ENCODE measurements at places on chromosomes 12 and 14. TPM values are rescaled to one million over a fixed set of nuclear protein-coding genes. Genes with fewer than 3 reads are reported as not detected.

DNA sequence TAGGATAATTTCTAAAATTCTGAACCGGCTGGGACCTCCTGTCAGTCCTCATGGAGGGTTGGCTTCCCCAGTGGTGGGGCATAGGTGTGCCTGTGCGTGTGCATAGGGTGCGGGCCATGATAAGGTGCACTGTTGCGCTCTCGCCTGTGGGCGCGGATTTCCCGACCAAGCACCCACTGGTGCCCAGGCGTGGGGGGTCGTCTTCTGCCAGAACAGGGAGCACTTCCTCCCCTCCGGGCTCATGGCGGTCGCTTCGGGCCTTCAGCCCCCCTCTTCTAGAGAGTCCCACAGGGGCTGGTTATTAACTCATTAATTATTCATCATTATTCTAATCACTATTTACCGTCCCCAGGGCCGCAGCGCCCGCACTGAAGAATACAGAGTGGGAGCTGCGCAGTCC lies 2.8 kb downstream of the C1QL4 start:
- H3K27ac ChIP-seq: no peak overlapping the region
- H3K27me3 ChIP-seq: peaks cover 16% of the 10 kb centered on the region
- H3K4me3 ChIP-seq: no peak overlapping the region
- DNase-seq: no peak

The NOXRED1 gene
- total RNA-seq: 1.4 TPM

- peaks cover 9% of the 10 kb centered on the region for H3K4me1 ChIP-seq
- H3K4me3 ChIP-seq: no peak overlapping the region
- H3K27ac ChIP-seq: peak overlapping the region; percentile 100
- H3K27me3 ChIP-seq: no peaks in the 10 kb centered on the region
These were observed 11.5 kb upstream of the KDM2B start for GRCh38 chr12:121592320-121592719.

The SRRM4 gene
- total RNA-seq: not detected

The SDR9C7 gene
- not detected for total RNA-seq

The MYH6 gene
- not detected for total RNA-seq

DNA sequence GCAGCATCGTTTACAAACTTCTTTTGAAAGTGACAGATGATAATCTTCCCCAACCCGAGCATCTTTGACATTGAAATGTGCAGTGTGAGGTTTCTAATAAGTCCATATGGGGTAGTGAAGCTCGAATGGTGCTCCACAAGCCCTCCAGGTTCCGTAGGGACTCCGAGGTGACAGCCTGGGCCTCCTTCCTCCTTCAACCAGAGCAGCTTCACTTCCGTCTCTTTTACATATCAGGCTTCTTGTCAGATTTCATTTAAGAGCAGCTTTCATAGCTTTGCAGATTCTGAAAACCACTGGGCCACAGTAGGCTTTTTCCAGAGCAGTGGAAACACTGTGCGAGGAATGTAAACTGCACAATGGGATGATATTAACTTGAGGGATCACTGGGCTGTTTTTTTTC lies 103.6 kb upstream of the CPM start:
- no peak for DNase-seq
- no peak overlapping the region for H3K4me3 ChIP-seq
- H3K27ac ChIP-seq: no peak overlapping the region
- H3K36me3 ChIP-seq: no peaks in the 10 kb centered on the region
- H3K4me1 ChIP-seq: no peaks in the 10 kb centered on the region

The FGF6 gene
- not detected for total RNA-seq

DNA sequence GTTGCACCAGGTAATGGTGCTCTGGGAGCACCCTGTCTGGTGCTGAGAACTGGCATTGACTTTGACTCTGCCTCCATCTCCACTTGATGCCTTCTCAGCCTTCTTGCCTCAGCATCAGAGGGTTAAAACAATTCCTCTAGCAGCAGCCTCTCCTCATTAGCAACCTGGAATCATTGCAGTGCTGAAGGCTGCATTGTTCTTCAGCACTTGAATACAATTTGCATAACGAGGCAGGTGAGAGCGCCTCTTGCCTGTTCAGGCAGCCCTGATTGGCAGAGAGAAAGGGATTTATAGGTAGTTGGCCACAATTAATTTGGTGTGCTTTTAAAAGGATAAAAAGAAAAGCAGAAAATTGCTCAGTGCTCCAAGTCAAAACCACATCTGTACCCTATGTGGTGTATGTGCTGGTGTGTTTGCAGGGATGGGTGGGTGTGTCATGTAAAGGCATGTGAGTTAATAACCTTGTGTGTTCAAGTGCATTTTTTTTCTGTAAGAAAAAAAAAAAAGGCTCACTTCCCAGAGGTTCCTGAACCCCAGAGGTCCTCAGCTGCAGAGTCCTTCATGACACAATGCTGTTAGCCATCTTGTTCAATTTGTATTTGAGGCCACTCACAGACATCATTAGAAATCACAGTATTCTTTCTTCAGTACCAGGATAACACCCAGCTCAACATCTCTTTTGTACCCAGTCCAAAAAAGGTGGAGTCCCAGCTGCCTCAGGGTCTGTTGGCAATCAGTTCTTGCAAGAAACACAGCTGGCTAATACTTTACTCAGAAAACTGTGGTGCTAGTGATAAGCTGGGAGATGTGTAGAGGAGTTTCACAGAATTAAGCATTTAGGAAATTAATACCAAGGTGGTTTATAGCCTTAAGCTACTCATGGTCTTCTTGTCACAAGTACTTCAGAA lies 385.6 kb downstream of the GRIN2B start:
- no peak overlapping the region for H3K4me3 ChIP-seq
- H3K4me1 ChIP-seq: no peaks in the 10 kb centered on the region
- no peaks in the 10 kb centered on the region for H3K36me3 ChIP-seq
- no peak for DNase-seq
- no peak overlapping the region for H3K27ac ChIP-seq
- H3K27me3 ChIP-seq: no peaks in the 10 kb centered on the region

- no peak for DNase-seq
- H3K36me3 ChIP-seq: no peaks in the 10 kb centered on the region
- H3K4me1 ChIP-seq: no peaks in the 10 kb centered on the region
- H3K27ac ChIP-seq: no peak overlapping the region
These were observed 4.7 kb upstream of the COL2A1 start for GRCh38 chr12:48008950-48009349.

The TMEM179 gene
- not detected for total RNA-seq

All from T-cell (primary cell).